Prostate gland (tissue), 2 donors: ENCODE measurements at places on chromosomes 12 and 14.
A peak's percentile ranks its signal among the peaks of the same experiment; 100 is the strongest.

GRCh38 chr12:31331242-31331641 lies 5.3 kb upstream of the SINHCAF start:
- no peak for DNase-seq

- DNase-seq, result no peak
Observed at GRCh38 chr14:82354126-82354525, 820.5 kb upstream of the SEL1L start.

DNA sequence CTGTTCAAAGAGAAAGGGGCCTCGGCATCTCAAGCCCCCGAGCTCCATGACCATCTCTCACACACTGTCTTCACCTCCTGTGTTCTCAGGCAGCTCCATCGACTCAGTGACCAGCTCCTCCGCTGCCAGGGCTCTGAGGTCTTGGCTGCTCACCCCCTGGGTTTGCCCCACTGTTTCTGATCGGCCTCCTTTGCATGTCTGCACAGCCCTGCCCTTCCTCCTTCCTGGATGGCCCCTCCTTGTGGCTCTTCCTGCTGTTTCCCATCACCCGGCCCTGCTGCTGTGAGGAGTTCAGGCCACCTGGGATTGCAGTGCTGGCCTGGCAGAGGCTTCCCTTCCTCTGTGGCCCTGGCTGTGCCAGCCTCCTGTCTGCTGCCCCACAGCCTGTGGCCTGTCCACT lies 38.1 kb upstream of the PIWIL1 start:
- no peak for DNase-seq

DNA sequence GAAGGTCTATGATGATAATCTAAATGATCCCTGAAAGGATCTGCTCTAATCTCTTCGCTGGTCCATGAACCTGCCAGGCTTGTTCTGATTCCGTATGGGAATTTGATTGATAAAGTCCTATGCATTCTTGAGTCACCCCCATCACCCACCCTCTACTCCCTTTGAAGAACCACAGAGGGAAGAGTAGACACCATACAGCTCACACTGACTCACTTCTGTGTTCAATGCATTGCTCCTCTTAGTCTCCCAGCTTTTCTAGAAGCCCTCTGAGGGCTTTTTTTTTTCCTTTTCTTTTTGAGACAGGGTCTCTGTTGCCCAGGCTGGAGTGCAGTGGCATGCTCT lies 18.5 kb upstream of the GPRC5A start:
- DNase-seq, result no peak

DNA sequence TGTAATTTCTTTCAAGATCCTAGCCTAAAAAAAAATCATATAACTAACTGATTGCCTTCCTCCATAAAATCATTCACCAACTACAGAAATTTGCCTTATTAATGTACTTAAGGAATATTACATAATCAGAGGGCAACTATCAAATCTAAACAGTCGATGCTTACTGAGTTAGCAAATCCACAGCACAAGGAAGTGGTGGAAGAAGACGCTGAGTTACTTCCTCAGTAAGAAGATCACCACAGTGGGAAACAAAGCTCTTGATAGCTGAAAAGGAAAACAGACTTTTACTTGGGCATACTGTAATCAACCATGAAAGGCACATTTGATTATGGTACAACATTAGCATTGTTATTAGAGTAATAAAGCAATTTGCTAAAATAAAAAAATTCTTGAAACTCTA lies 48.7 kb downstream of the HEATR5A start:
- DNase-seq, result no peak

DNA sequence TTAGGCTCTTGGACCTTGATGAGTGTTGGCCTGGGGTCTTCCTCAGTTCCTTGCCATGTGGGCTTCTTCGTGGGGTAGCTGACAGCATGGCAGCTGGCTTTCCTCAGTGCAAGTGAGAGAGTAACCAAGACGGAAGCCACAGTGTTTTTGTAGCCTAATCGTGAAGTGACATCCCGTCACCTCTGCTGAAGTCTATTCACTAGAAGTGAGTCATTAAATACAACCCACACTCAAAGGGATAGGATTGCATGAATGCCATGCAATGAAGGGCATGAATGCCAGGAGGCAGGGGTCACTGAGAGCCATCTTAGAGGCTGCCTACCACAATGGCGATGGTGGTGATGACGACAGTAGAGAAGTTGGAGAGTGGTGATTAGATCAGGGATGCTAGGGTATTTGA lies 13.5 kb upstream of the ASIC1 start:
- no peak for DNase-seq

- DNase-seq, result no peak
Observed at GRCh38 chr12:2229661-2230539, 177.1 kb downstream of the CACNA1C start.

DNA sequence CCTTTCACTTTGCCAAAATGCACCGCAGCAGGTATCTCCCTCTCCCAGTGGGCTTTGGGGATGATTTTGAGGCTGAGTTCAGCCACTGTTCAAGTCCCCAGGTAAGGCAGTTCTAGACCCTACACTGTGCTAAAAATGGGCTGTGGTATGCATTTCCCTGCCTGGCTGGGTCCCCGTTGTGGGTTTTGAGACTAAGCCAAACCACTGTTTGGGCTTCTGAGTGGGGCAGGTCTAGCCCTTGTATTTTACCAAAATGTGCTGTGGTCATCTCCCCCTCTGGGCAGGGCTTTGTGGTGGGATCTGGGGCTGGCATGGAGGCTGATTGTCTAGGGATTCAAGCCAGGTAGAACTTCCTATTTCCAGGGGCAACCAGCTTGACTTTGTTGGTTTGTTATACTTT lies 13.6 kb upstream of the OR4Q3 start:
- no peak for DNase-seq

- no peak for DNase-seq
Observed at GRCh38 chr14:93276031-93276716, 56.7 kb downstream of the BTBD7 start.

- no peak for DNase-seq
Observed at GRCh38 chr14:91375720-91376452, 41.7 kb downstream of the CCDC88C start.

- DNase-seq, result no peak
Observed at GRCh38 chr12:54082397-54082892, 28.8 kb downstream of the HOXC4 start.

- DNase-seq, result peak; percentile 9
Observed at GRCh38 chr14:53032161-53032803, 81.4 kb upstream of the FERMT2 start.

DNA sequence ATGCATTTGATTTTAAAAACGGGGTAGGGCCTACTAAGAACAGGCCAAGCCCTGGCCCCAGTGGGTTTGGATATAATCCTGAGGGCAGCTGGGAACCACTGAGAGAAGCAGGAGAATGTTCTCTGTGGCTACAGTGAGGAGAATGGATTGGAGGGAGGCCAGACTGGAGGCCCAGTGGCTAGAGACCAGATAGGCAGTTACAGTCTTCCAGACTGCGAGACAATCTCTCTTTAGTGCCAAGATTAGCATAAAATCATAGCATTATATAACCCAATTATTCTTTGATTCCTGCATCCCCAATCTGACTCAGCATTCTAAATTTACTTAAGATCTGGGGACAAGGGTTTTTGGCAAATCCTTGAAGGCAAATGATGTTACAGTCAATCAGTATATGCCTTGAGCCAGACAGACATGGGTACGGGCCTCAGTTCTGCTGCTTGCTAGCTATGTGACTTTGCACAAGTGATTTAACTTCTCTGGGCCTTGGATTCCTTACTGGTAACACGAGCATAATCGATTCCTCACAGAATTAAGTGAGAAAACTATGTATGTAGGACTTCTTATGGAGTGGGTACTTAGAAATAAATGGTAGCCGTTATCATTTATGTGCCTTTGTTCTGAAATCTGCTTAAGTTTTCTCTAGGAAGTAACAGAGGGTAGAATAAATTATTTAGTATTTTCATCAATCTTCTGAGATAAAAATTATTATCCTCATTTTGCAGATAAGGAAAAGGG lies 18.3 kb downstream of the NINJ2 start:
- DNase-seq, result no peak

- DNase-seq, result no peak
Observed at GRCh38 chr14:104334424-104335161, 196.2 kb downstream of the KIF26A start.

- no peak for DNase-seq
Observed at GRCh38 chr12:111171832-111172231, 197.1 kb downstream of the PHETA1 start.

- no peak for DNase-seq
Observed at GRCh38 chr12:169528-170370, 44.2 kb downstream of the SLC6A12 start.

GRCh38 chr14:70020352-70021170 lies 141.3 kb downstream of the SMOC1 start:
- no peak for DNase-seq

DNA sequence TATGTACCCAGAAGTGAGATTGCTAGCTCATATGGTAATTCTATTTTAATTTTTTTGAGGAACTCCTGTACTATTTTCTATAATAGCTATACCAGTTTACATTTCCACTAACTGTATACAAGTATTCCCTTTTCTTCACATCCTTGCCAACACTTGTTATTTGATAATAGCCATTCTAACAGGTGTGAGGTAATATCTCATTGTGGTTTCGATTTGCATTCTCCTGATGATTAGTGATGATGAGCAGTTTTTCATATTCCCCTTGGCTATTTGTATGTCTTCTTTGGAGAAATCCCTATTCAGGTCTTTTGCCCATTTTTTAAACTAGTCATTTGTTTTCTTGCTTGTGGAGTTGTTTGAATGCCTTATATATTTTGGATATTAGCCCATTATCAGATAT lies 121.3 kb downstream of the BBS10 start:
- DNase-seq, result no peak

DNA sequence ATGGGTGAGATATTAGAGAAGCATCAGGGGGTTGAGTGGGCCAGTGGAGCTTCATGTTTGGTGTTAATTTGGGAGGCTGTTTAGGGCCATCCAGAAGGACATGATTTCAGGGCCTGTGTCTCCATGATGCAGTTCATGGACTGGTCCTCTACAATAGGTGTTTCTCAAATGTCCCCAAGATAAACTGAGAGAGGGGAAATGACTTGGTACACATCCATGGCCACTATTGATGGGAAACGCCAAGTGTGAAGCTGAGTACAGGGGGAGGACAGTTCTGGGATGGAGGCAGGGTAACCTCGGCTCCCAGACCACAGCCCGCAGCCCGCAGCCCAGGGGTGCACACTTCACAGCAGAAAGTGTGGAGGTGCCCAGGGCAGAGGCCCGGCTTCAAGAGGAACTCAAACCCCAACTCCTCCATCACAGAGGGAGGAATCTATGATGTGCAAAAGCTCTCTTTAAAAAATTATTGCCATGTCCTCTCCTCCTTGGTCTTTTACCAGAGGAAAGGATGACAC lies 33.3 kb downstream of the CACNA2D4 start:
- DNase-seq, result no peak

DNA sequence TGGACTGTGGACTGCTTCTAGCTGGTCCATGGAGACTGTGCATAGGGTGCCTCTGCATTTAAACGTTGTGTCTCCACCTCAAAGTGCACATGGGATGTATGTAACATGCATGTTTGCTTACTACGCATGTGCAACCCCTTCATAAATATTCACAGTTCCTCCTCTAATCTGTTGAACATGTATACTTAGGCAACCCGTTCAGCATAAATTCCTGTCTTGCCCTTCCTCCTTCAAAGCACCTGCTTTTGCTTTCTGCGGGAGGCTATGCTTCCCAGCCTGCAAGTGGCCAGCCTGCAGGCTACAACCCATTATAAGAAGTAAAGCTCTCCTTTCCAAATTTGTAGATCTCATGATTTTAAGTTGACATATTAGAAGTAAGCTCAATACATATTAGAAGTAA lies 33.0 kb upstream of the OVCH1 start:
- DNase-seq, result no peak

DNA sequence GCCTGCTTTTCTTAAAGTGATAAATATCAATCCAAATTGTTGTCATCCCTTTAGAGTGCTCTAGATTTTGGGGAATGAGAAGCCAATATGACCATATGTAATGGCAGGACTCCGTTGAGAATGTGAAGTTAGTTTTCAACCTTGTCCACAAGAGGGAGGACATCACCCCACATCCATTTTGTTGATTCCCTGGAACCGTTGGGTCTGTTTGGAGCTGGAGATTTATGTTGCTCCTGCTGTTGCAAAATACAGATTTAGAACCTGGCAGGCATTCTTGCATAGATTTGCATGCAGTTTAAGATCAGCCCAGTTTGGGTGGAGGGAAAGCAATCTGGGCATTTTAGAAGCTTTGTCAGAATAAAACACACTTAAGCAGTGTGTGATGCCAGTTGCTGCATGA lies 620.1 kb downstream of the NRXN3 start:
- no peak for DNase-seq

DNA sequence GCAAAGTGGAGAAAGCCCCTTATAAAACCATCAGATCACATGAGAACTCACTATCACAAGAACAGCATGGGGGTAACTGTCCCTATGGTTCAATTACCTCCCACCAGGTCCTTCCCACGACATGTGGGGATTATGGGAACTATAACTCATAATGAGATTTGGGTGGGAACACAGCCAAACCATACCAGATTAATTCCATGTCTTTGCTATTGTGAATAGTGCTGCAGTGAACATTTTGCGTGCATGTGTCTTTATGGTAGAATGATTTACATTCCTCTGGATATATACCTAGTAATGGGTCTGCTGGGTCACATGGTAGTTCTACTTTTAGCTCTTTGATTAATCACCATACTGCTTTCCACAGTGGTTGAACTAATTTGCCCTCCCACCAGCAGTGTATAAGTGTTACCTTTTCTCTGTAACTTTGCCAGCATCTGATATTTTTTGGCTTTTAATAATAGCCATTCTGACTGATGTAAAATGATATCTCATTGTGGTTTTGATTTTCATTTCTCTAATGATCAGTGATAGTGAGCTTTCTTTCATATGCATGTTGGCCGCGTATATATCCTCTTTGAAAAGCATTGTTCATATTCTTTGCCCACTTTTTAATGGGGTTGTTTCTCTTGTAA lies 29.7 kb upstream of the SAV1 start:
- no peak for DNase-seq

- no peak for DNase-seq
Observed at GRCh38 chr12:3137268-3137781, 60.1 kb downstream of the TSPAN9 start.
